Left colon (tissue), 2 donors: ENCODE measurements at places on chromosomes 5 and 9. TPM values are rescaled to one million over a fixed set of nuclear protein-coding genes. Genes with fewer than 3 reads are reported as not detected.

The TMEM174 gene
- total RNA-seq = not detected

The PTGDS gene
- 8.7 TPM for total RNA-seq

DNA sequence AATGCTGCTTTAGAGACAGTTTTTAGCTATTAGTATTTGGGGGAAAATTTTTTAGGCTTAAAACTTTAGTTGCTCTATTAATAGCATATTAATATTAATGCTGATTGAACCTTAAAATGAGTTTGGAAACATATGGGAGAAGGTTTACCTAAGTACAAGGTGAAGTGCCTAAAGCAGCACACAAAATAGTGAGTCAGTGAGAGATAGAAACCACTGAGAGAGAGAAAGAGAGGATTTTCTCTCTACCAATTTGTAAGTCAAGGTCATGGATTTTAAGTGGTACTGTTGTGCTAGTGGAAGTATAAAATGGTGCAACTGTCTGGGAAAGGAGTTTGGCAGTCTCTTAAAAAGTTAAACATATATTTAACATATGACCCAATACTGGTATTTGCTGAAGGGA, 64.9 kb downstream of the MARCHF3 start:
- DNase-seq = no peak

DNA sequence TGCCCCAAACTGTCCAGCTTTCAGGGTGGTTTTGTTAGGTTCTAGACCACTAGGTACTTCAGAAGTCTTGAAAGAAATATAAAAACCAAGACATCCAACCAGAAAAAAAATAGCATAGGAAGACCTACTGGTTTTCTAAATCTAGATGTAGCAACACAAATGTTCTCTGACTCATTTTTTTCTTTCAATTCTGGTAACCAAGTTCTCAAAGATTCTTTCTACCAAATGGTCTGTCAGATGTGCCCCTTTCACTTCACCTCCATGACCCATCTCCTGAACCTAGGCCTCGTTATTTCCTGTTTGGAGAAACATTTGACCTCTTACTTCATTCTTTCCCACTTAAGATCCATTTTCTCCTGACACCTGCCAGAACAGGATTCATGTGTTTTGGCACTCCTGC, 355.3 kb downstream of the KIAA0825 start:
- no peak for DNase-seq
